ENCODE measurements at places on chromosomes 12 and 14.

DNA sequence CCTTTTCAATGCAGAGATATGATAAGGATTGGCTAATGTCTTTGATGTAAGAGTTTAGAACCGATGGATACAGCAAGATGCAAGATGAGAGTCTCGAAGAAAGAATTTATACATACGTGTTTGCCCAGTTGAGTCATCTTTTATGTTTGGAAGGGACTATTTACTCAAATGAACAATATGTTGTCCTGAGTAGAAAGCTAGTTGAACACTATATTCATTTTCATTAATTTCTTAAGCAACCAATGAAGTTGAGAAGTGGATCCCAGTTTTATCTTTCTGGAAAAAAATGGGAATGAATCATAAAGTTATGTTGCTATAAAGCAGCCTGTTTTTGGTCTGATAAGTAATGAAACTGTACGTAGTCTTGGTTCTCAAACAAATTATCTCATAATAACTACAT lies 1431.7 kb upstream of the FLRT2 start:
- DNase-seq, result no peak

GRCh38 chr14:102551995-102552705 lies 40.3 kb upstream of the RCOR1 start:
- no peak for DNase-seq

DNA sequence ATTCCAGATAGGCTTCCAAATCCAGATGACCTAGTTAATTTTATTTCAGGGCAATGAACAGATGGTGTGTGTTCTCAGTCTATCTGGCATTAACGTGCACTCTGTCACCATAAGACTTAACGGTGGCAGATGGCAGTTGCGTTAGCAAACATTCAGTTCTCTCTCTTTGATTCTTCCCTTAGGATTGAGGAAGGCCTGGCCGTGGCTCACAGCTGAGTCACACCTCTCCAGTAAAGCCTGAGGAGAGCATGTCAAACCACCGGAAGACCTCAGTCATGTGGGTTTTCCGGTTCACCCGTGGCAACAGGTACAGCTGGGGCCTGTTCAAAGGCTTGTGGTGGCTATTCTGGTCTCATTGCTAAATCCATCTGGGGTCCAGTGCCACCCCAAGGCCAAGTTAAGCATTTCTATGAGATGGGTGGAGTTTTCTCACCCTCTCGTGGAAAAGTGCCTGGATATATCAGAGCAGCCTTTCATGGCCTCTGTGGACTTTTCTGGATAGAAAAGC lies 545.1 kb upstream of the ATP2B1 start:
- DNase-seq, result no peak

DNA sequence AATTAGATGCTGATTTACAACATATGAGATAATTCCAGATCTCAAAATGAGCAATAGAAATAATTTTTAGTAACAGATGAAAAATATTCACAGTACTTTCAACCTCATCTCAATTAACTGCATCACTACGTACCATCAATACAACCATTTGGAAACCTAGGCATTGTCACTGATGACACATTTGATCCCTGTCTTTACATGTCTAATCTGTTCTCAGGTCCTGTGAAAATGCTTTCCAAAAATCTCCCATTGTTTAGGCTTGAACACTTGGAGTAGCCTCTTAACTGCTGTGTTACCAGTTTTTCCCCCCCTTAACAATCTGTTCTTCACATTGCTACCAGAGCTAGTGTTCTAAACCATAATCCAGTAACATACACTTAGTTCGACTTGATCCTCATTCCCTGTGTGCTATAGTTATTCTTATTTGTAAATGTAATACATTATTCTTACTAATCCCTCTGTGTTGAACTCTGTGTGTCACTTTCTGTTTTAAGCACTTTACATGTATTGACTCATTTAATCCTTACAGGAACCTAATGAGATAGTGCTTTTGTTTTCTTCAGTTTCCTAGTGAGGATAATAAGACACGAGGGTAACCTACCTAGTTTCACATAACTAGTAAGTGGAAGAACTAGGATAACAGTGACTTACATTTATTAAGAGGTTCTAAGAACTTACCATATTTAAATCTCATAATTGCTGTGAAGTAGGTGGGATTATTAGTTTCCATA lies 41.7 kb downstream of the LARP4 start:
- DNase-seq, result no peak

GRCh38 chr12:22321638-22322037 lies 12.9 kb downstream of the ST8SIA1 start:
- no peak for DNase-seq

- no peak for DNase-seq
Observed at GRCh38 chr12:27261866-27262265, 17.8 kb downstream of the STK38L start.

DNA sequence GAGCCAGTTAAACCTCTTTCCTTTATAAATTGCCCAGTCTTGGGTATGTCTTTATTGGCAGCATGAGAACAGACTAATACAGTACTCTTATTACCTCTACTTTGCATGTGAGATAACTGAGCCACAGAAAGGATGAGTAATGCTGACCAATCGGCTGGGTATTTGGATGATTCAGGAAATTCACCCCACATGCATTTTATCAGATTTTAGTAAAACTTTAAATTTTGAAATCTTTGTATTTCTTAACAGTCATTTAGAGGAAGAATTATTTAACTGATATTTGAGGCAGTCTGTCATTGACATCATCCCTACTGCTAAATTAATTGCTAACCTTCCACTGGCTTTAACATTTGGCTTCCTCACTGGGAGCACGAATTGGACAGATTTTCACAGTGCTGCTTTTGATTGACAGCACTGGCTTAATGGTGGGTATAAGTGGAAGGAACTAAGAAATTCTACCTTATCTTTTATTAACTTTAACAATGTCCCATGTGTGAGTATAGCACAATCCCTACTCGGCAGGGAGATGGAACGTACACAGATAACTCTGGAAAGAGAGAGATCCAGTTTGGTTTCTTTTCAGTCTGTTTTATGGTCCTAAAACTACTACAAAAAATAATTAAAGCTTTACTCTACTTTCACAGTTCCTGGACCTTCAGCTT lies 261.0 kb downstream of the DACT1 start:
- DNase-seq, result no peak
